Renal cortex interstitium (tissue), 15 donors: ENCODE measurements at places on chromosomes 11 and 22.

- no peak for DNase-seq
These were observed 741 bp downstream of the PHRF1 start for GRCh38 chr11:576811-577610.

- no peak for DNase-seq
These were observed 27.3 kb upstream of the WNT7B start for GRCh38 chr22:46004105-46004866.

DNA sequence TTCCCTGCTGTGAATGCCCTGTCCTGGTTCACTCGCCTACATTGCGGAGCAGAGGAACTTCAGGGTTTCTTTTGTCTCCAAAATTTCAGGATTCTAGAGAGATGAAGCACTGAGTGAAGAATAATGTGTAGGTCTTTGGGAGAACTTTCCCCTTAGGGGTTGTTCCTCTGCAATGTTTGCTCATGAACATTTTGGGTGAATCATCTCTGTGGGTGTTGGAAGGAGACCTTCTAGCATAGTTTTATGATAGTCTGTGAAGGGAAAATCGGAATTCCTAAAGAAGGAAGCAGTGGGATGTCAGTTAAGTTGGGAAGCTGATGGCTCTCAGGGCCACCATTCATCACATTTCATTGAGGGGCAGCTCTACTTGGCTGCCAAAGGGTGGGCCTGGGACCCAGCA is 64.8 kb downstream of the MIAT start:
- DNase-seq = no peak

GRCh38 chr11:58061813-58062212 is 31.1 kb downstream of the OR6Q1 start:
- no peak for DNase-seq

- no peak for DNase-seq
These were observed 91.6 kb upstream of the PARVA start for GRCh38 chr11:12285811-12286222.

DNA sequence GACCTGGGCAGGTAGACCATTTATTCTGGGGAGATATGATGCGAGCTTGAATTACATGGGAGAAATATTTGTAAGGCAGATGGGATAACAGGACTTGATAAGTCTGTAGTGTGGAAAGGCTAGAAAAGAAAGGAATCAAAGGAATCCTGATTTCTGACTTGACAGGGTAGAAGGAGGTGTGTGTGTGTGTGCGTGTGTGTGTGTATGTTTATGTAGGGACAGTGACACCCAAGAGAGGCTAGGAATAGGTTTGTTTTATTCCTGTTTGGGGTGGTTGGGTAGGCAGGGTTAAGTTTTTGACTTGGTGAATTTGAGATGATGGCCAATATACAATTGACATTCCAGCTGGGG is 390 bp upstream of the HTATIP2 start:
- no peak for DNase-seq

DNA sequence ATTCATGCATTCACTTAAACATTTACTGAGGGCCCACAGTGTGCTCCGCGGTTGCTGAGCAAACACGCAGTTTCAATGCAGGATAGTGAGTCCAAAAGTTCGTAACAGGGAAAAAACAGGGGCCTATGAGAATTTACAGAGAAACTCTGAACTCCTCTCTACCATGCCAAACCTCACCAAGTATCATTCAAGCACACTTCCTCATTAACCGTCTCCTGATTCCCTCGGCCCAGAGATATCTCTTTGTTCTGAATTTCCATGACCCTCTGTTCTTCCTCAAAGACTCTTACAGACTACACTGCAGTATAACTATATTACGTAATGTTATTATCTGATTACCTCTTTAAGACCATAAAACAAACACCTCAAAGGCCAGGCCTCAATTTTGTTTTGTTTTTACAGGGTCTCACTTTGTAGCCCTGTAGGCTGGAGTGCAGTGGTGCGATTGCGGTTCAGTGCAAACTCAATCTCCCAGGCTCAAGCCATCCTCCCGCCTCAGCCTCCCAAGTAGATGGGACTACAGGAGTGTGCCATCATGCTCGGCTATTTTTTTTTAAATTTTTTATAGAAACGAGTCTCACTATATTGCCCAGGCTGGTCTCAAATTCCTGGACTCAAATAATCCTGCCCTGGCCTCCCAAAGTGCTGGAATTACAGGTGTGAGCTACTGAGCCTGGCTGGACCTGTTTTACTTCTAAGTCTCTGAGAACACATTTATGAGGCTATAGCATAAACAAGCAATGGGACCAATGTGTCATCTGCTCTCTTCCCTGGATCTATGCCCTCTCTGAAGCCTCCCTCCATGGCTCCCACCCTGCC is 3.6 kb downstream of the HPS4 start:
- no peak for DNase-seq

GRCh38 chr11:75532200-75533048 is 6.7 kb upstream of the GDPD5 start:
- no peak for DNase-seq

DNA sequence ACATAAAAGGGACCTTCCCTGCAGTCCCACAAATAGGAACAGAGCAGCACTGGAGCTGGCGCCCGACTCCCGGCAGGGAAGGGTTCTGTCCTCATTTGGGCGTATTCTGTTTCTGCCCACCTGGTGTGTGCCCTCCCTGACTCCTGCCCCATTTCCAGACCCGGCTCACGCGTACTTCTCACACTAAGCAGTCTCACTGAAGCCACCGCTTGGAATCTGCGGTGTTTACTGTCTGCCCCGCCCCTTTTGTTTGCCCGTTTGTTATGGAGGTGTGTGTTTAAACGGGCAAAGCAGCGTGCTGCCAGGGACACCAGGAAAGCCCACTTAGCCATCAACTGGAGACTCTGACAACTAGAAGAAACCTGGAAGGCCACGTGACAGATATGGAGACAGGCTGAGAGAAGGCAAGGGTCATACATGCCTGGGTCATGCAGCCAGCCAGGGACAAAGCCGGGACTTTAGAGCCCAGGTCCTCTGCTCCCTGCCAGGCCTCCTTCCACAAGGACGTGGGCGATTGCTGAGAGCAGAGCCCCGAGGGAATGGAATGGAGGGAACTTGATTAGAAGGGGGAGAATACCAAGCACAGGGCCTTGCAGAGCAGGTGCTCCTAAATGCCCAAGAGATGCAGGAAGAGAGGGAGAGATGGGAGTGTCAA is 8.7 kb upstream of the EFCAB6 start:
- DNase-seq = no peak

DNA sequence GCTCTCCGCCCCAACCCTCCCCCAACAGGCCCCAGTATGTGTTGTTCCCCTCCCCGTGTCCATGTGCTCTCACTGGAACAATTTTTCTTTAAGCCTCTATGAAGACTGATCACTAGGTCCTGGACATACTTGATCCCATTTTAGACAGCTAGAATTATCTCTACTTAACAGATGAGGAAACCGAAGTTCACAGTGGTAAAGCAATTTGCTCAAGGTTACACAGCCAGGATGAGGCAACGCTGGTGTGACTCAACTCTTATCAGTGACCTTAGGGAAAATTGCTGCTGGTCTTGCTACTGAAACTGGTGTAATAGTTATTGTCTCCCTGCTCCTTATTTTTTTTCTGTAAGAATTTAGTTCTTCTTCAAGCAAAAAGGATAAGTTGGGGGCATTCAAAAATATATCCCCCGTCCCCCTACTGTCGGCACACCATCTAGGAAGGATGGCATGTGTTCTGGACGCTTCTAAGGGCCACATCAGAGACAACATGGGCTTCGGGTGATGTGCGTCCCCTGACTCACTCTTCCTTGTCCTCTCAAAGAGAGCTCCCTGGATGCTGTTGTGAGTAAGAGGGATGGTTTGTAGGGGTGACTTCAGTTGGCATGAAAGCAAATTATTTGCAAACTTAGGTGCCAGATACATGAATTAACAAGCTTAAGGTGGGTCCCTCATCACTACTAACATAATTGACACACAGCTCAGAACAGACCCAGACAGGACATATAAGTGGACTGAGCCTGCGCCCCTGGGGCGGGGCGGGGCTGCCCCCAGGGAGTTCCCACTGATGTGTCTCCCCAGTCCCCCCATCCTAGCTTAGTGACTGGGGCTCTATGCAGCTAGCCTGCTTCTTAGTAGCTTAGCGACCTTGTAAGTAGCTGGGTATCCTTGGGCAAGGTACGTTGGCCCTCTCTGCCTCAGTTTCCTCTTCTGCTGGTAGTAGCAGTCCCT is 23.6 kb upstream of the ALX4 start:
- DNase-seq = no peak

DNA sequence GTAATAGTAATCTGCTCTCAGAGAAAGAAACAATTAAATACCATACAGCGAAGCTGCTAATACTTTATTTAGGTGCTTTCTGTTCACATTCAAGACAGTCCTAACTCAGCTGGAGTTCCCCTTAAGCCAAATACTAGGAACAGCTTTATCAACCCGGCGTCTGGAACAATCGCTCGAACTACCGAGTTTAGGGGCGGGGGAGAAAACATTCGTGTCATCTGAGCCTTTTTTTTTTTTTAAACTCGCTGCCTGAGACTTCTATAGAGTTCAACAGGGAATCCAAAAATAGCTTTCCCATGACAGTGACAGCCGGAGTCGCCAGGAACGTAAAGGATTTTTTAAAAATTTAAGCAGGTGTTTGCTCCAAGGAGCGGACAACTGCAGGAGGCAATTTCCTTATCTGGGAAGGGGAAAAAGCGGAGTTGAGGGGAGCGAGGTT is 852 bp downstream of the TRAF6 start:
- peak; percentile 12 for DNase-seq

DNA sequence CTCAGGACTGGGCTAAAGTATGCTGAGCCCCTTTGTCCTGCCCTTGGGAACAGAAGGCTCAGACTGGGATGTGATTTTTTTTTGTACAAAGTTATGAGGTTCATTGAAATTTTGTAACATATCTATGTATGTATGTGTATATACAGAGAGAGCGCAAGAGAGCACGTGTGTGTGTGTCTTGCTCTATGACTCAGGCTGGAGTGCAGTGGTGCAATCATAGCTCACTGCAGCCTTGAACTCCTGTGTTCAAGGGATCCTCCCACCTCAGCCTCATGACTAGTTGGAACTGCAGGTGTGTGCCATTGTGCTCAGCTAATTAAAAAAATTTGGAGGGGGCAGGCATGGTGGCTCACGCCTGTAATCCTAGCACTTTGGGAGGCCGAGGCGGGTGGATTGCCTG is 5.7 kb downstream of the TMEM25 start:
- DNase-seq = no peak

- no peak for DNase-seq
These were observed 203.8 kb downstream of the CASP12 start for GRCh38 chr11:104694259-104695064.

- DNase-seq = no peak
These were observed 120.5 kb downstream of the CACNA1I start for GRCh38 chr22:39690881-39691605.

DNA sequence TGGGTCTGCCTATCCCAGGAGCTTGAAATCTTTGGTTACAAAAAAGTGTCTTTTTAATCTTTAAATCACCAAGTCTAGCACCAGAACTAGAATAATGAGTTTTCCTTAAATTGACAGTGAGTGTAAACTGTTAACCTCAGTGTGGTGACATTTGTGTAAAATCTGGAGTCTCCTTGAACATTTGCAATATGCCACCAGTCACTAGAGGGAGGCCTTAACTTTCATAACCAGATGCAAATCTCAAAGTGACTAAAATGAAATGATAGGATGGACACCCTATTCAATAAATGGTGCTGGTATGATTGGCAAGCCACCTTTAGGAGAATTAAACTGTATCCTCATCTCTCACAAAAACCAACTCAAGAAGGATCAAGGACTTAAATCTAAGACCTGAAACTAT is 8.3 kb upstream of the SCGB1D2 start:
- DNase-seq = no peak

DNA sequence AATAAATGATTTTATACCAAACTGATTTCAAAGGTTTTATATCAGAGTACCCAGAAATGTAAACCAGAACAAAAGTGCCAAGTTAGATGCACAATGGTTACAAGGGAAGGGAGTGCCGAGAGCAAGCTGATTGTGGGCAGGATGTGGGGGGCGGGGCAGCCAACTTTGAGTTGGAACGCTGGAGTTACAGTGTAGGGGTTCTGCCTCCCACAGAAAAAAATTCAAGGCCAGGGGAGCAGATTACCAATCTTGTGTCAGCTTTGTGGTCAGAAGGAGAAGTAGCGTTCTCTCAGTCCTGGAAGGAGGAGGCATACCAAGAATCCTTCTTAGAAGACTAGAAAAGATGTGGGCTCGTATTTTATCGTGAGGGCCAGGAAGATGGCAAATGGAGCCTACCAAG is 15.9 kb upstream of the POU2AF2 start:
- no peak for DNase-seq
